ENCODE measurements at places on chromosomes 5 and 9.
A peak's percentile ranks its signal among the peaks of the same experiment; 100 is the strongest.

GRCh38 chr9:2017331-2018161, 2.4 kb downstream of the SMARCA2 start:
- no peak for DNase-seq

GRCh38 chr9:128637656-128638055, 19.0 kb downstream of the DYNC2I2 start:
- peak; percentile 30 for DNase-seq

- DNase-seq, result no peak
These were observed 118.7 kb downstream of the LPAR1 start for GRCh38 chr9:110919609-110920008.

DNA sequence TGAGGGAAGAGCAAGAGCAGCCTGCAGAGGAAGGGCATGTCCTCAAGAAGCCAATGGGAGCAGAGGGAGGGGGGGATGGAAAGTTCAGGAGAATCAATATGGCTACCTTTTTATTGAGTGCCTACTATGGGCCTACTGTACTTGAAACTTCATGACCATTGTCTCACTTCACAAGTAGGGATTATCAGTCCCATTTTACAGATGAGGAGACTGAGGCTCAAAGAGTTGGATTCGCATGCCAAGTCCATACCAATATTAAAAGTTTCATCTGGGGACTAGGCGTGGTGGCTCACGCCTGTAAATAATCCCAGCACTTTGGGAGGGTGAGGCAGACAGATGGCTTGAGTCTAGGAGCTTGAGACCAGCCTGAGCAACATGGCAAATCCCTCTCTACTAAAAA, 40.0 kb downstream of the RFK start:
- no peak for DNase-seq
